ENCODE measurements at places on chromosomes 16 and 17.
A peak's percentile ranks its signal among the peaks of the same experiment; 100 is the strongest.

DNA sequence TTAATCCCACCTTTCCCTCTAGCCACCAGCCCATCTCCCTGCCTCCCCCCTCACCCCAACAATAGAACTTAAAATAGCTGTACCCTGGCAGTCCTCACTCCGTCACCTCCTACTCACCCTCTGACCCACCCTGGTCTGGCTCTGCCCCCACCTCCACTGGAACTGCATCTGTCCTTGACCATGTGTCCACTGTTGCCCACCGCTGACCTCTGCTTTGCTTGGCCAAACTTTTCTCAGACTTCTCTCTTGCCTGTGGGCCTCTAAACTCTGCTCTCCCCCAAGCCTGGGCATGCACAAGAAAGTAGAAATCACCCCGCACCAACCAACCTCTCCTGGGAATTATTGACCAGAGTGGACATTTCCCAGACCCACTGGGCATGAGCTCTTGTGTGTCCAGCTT lies 169.8 kb downstream of the WSCD1 start:
- no peak for DNase-seq

DNA sequence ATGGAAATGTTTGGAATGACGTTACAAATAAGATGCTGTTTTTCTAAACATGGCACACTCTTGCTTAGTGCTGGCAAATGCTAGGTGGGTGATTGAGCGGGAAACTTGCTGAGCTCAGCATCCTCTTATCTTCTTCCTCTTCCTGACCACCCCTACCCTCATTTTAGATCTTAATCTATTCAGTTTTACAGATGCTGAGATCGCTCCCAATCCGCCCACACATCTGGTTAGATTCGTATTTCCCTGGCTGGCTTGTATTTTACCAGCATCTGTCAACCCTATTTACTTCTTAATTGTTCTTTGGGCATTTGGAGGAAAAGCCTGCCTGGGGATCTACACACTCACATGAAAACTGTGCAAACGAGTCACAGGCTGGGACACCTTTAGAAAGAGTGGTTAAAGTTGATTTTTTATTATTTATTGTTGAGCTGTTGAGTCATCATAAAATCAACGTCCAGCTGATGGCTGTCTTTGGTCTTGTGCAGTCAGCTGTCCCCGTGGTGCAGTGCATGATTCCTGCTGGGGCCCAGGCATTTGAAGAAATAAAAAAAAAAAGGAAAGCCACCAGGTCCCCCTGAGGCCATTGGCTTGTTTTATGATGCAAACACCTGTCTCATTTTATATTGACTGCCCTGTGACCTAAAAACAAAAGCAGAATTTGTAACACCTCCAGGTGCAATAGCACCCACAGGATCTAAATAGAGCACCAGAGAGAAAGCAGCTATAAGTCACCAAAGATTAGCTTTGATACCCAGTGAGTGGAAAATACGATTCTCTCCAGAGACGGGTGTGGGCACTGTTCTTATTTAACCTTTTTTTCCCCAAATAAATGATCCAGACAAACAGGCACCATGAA lies 258.6 kb downstream of the HS3ST3B1 start:
- DNase-seq: no peak

GRCh38 chr16:2213817-2214718 lies 572 bp downstream of the PGP start:
- no peak for DNase-seq

GRCh38 chr17:29683481-29683880 lies 60.8 kb upstream of the CORO6 start:
- no peak for DNase-seq

- DNase-seq: peak; percentile 65
Observed at GRCh38 chr17:48618256-48618896, 3.3 kb upstream of the HOXB8 start.

GRCh38 chr17:44863061-44863918 lies 15.6 kb downstream of the HIGD1B start:
- no peak for DNase-seq

- no peak for DNase-seq
Observed at GRCh38 chr16:87507351-87508069, 14.7 kb upstream of the ZCCHC14 start.
